ENCODE measurements at places on chromosomes 6 and 20.

DNA sequence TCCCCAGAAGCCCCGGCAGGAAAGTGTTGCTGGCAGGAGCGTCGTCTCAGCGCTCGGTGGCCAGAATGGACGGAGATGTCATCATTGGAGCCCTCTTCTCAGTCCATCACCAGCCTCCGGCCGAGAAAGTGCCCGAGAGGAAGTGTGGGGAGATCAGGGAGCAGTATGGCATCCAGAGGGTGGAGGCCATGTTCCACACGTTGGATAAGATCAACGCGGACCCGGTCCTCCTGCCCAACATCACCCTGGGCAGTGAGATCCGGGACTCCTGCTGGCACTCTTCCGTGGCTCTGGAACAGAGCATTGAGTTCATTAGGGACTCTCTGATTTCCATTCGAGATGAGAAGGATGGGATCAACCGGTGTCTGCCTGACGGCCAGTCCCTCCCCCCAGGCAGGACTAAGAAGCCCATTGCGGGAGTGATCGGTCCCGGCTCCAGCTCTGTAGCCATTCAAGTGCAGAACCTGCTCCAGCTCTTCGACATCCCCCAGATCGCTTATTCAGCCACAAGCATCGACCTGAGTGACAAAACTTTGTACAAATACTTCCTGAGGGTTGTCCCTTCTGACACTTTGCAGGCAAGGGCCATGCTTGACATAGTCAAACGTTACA, 817 bp downstream of the GRM1 start:
- DNase-seq = no peak

DNA sequence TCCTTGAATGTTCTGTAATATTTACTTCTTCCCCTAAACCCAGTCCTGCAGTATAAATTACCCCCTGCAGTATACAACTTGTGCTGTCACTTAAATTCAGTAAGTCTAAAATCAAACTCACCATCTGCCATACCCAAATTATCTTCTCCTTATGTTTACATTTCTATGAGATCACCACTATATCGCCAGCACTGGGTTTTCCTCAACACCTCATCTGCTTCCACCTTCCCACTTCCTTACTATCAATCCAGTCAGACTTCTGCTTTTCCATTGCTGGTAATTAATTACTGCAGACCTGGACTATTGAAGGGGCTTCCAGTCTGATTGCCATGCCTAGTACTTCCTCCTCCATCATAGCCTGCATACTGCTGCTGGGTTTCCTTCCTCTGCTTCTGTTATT, 15.2 kb downstream of the EFHC1 start:
- no peak for DNase-seq

DNA sequence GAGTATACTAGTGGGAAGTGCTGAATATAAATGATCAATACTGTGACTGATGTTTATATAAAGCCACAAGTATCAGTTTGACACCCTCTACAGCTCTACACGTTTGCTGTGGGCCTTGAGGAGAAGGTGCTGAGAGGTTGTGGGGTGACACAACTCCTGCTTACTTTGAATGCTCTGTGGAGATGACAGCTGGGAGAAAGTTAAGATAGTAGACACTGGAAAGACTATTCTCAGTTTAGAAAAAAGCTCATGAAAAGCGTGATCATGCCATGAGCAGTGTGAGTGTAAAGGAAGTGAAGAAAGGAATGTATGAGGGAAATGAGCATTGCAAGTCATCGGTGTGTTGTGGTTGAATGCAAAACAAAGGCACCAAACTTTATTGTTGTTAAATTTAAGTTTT, 215.8 kb downstream of the UTRN start:
- no peak for DNase-seq

DNA sequence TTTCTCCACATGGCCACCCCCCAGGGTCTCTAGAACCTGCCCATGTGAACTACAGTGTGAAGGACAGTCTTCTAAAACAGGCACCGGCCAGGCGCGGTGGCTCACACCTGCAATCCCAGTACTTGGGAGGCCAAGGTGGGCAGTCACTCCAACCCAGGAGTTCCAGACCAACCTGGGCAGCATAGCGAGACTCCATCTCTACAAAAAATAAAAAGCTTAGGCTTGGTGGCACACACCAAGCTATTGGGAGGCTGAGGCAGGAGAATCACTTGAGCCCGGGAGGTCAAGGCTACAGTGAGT, 13.7 kb downstream of the ACSS1 start:
- DNase-seq = no peak

DNA sequence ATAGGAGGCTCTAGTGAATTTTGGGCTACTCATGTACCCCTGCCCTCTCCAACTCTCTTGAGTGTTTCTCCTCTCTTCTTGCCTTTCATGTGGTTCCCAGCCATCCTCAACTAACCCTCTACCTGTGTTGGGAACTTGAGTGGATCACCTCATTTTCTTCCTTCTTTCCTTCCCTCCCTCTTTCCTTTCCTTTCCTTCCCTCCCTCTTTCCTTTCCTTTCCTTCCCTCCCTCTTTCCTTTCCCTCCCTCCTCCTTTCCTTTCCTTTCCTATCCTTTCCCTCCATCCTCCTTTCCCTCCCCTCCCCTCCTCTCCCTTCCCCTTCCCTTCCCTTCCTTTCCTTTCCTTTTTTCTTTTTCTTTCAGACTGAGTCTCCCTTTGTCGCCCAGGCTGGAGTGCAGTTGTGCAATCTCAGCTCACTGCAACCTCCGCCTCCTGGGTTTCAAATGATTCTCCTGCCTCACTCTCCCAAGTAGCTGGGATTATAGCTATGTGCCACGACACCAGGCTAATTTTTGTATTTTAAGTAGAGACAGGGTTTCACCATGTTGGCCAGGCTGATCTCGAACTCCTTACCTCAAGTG, 63.8 kb downstream of the BTBD3 start:
- DNase-seq = no peak

DNA sequence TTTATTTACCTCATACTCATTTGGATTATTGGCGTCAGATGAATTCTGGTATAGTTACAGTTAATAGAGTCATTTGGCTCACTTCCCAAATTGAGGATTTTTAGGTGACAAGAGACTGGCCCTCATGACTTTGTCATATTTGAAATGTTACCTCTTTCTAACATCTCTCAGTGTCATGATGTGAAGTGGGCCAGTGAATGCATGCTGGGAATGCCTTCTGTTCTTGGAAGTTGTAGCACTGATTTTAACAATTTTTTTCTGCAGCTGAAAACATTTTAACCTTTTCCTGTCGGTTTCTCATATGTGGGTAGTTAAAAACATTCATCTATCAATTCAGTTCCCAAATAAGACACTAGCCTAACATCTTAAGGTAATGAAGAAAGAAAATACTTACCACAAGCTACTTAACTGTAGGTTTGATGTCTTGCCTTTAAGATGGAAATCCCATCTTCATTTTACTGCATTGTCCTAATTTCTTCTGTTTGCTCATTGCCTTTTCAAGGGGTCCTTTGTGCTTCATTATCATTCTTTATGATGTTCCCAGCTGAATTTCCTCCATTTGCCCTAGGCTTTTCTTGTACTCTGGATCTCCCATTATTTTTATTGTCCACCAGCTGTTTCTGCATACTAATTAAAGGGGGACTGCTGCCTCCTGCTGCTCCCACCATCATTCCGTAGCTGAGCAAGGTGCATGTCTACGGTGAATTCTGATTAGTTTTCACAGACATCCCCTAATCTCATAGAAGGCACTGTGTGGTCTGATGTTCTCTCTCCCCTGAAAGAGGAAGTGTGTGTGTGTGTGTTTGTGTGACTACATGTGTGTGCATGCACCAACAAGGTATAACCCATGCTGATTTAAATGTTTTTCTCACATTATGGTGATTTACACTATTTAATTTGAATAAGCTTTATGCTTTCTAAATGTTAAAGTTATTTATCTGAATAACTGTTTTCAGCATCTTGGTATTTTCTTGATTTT, 109.5 kb downstream of the B3GAT2 start:
- DNase-seq = no peak

DNA sequence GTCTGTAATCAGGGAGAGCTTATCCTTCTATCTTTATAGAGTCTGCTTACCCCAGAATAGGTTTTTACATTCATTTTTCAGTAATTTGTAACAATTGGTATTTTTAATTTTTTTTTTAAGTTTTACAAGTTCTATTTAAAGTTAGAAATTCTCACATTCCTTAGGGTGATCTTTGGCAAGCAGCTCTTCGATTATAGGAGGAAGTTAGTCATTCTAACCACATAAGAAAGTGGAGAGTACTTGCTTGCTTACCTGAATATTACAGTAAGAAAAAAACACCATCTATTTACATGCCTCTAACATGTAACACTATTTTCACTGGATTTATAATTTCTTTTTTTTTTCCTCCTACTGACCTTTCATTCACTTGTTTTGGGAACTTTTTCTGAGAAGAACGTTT, 6.7 kb downstream of the TSHZ2 start:
- DNase-seq = no peak

DNA sequence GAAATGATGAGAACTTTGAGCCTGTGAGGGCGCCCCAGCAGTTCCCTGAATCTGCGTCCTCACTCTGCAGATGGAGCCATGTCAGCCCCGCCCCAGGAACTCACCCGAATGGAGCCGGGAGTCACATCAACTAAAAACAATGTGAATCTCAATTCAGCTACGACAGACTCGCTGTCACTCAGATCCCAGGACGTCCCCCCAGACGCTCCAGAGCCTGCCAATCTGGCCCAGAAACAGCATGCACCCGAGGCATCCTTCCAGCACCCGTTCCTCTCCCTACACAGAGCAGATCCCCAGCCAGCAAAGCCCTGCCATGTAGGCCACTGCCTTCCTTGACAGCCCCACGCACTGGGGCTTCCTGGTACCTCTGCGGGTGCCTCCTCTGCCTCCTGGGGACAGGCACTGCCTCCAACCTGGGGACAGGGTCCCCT, 248.0 kb downstream of the TTLL2 start:
- no peak for DNase-seq

- no peak for DNase-seq
Measured at GRCh38 chr20:44279228-44279627, 31.8 kb downstream of the FITM2 start.

DNA sequence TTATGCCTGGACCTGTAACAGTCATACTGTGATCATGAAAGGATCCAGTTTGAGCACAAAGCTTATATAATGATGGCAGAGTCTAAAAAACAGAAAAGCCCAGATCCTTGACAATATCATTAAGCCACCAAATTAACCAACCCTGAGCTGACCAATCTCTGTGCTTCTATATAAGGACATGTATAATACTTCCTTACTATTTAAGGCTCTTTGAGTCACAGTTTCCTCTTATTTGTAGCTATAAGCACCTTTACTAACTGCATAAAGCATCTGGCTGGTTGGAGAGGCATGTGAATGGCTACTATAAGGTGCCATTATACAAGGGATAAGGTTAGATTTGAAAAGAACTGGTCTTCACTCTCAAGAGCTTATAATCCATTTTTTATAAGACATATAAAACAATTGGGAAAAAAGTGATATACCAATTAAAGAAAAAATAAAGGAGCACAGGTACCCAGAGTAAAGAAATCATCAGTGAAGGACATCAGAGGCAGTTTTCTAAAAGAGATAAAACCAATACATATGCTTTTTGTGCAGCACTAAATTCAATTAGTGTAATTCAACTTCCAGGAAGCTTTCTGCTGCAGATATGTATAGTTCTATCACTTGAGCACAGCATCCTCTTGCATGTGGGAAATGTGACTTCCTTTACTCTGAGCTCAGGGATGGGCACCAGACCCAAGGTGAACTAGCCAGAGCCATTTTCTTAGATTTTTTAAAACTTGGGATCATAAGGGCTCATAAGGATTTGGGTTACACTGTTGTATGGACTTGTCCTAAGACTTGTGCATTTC, 121.0 kb downstream of the BTBD9 start:
- no peak for DNase-seq

DNA sequence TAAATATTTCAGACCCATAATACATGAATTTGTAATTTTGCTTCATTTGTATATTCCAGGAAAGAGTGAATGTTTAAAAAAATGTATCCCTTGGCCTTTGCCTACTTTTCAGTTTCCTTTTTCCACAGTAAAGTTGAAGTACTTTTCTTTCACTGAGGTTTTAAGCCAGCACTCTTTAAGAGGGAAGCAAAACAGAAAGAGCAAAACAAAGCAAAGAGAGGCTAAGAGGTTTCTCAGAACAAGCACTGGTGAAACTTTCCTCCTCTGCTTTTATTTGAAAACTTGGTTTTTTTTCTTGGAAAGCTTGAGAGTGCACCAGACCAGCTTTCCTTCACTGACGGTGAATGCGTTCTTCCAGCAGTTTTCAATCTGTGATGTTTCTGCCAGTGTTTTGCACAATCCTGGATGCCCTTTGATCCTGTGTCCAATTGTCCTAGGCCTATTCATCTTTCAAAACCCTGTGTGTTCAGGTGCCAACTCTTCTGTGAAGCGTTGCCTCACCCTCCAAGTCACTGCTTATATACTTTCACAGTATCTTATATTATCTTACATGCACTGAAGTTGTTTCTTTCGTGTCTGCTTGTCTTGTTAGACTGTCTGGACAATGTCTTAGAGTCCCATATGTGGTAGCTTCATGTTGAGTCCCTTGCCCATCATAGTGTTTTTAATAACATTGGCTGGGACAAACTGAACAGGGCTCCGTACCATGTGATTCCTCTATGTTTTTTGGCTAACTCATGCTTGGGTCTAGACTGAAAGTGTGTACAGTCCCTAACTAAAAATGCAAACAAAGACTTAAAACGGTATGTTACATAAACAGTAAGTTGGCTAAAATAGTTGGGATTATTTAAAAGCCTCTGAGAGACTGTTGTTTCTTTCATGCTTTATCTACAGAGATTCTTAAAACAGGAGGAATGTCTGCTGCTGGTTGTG, 1.9 kb downstream of the RNF217 start:
- DNase-seq = no peak

GRCh38 chr6:45187836-45188235, 140.3 kb upstream of the RUNX2 start:
- no peak for DNase-seq

DNA sequence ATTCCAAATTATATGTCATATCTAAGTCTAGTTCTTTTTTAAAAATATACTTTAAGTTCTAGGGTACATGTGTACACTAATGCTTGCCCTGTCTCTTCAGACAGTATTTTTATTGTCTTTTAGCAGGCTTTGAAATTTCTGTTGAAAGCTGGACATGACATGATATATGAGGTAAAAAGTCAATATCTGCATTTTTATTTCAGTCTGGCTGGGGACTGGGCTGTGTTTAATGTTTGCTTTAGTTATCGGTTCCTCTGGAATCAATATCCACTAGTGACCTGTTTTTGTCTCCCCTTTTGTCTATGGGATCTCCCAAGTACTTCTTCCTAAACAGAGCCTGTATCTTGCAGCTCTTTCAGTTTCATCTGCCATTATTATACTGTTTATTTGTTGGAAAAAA, 786.2 kb upstream of the GJE1 start:
- DNase-seq = no peak
